Putamen (tissue), 1 donor: ENCODE measurements at places on chromosomes 16 and 17.

GRCh38 chr17:44901411-44901921, 2.2 kb upstream of the EFTUD2 start:
- no peak for DNase-seq

DNA sequence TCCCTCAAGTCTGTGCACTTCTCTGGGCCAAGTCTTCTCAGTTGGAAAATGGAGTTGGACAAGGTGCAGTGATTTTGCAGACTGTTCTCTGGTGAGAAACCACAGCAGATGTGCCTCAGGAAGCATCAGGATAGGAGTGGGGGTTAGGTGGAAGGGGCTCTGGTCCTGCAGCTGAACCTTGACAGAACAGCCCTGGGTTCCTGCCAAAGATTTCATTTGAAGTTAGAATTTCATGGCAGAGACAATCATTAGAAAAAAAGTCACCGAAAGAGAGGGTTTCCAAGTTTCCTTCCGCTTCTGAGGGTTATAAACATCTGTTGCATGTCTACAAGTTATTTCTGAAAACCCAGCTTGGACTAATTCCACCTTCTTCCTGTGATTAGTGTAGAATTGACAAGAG, 80.4 kb upstream of the IRX3 start:
- DNase-seq: no peak

DNA sequence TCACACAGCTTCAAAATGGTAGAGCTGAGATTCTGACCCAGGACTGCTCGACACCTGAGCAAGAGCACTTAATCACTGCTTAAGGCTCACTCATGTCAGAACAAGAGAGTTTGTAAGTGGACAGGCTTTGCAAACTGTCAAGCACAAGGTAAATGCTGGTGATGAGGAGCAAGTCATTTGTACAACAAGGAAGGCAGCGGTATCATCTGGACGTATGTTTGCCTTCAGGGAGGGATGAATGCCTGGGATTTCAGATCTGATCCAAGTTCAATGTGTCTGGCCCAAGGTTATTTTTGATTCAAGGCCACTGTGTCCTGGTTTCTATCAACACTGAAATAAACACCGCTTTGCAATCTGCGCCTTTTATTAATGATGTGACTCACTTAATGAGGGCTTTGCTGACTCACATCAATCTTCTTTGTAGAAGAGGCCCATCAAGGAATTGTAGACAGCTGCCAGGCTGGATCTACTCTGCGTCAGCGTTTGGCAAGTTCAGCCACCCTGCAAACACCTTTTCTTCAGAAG, 174.4 kb upstream of the HS3ST3A1 start:
- no peak for DNase-seq

GRCh38 chr16:23491490-23492391, 18.6 kb downstream of the GGA2 start:
- no peak for DNase-seq

GRCh38 chr16:47604306-47604705, 143.2 kb downstream of the PHKB start:
- no peak for DNase-seq

DNA sequence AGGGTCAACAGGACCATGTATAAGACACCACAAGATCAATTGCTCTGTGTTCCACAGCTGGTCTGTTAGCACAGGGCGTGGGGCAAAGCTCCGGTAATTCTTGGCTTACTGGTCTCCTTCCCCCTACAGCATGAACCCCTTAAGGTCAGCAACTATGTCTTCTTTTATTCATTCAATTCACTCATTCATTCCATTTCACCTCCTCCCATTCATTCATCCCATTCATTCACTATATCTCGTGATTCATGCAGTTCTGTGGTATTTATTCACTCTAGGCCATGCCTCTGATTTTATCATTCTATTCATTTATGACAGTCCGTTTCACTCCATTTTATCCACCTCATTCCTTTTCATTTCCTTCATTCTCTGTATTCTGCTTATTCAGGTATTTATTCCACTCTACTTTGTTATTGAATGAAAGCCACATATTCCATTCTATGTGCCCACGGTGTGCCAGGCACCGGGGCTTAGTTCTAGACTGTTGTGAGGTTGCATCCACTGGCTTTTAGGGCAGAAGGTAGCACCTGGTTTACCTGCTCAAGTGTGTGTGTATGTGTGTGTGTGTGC, 19.0 kb upstream of the WFDC1 start:
- no peak for DNase-seq

DNA sequence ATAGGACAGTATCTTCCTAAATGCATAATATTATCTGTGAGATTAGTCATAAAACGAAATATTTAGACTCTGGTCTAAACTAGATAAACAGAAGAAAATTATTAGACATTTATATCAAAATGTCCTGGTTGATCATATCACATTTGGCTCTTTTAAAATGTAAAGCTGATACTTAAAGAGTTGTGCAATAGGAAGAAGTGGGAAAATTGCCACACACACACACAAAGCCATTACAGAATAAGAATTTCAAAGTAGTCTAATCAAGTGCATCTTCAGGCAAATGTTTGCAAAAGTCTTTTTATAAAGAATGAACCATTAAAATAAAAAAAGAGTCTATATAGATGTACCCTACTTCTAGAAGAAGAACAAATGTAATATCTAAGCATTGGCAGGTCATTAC, 301.7 kb downstream of the KIF2B start:
- DNase-seq: no peak

DNA sequence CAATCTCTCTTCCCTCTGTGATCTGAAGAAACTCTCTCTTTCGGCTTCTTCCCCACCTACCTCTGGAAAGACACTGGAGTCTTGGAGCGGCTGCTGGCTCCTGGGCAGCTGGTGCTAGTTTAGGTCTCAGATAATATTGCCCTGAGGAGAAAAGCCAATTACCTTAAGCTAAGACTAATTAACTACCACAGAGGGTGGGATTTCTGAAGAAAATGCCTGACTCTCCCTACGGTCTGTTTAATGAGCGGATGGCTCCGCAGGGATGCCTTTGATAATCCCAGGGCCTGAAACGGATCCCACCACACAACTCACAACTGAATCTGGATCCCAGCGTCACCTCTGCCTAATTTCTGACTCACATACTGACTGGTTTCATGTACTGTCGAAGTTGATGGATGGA, 127.0 kb upstream of the NLRP1 start:
- no peak for DNase-seq

DNA sequence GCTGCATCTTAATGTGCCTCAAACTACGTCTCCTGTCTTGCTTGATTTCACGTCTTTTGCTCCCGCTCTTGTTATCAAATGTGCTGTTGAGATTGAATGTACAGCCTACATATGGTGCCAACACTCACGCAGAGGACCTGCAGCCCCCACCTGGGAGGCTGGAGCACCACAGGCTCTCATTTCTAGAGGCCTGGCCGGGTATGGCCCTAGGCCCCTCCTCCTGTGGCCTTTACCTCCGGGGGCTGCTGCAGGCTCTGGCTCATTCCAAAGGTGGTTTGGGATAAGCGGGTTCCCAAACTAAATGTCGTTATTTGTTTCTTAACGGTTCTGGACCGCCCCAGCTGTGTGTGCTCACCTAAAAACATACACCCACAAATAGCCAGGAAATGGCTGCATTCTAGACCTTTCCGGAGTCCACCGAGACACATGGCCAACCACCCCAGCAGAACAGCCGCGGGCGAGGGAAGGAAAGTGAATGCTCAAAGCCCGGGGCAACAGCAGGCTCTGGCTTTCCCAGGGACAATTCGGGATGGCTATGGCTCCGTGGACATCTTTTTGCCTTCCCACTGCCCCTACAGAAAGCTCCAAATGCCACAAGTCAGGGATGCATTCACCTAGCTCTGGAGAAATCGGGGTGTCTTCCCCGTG, 105.9 kb downstream of the ENGASE start:
- DNase-seq: no peak

DNA sequence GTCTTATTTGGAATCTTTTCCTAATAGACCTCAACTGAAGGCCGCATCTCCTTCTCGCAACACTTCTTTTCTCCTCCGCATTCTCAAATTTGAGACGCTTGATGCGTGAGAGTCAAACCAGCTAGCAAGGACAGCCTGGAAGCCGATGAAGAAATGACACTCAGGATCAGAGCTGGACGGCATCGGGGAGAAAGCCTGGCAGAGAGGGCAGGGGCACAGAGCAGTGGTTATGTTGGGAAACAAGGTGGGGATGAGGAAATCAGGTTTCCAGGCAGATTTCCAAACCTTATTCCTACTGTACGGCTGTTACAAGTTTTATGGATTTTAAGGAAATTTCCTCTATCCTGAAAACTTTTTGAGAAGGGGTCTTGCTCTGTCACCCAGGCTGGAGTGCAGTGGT, 164.6 kb upstream of the RPH3AL start:
- DNase-seq: no peak

GRCh38 chr17:62870030-62870541, 62.0 kb upstream of the MARCHF10 start:
- DNase-seq: peak; percentile 64

GRCh38 chr16:19127205-19127604, 13.4 kb downstream of the ITPRIPL2 start:
- DNase-seq: no peak

- DNase-seq: no peak
These were observed 2.4 kb downstream of the EVI2A start for GRCh38 chr17:31318851-31319661.

DNA sequence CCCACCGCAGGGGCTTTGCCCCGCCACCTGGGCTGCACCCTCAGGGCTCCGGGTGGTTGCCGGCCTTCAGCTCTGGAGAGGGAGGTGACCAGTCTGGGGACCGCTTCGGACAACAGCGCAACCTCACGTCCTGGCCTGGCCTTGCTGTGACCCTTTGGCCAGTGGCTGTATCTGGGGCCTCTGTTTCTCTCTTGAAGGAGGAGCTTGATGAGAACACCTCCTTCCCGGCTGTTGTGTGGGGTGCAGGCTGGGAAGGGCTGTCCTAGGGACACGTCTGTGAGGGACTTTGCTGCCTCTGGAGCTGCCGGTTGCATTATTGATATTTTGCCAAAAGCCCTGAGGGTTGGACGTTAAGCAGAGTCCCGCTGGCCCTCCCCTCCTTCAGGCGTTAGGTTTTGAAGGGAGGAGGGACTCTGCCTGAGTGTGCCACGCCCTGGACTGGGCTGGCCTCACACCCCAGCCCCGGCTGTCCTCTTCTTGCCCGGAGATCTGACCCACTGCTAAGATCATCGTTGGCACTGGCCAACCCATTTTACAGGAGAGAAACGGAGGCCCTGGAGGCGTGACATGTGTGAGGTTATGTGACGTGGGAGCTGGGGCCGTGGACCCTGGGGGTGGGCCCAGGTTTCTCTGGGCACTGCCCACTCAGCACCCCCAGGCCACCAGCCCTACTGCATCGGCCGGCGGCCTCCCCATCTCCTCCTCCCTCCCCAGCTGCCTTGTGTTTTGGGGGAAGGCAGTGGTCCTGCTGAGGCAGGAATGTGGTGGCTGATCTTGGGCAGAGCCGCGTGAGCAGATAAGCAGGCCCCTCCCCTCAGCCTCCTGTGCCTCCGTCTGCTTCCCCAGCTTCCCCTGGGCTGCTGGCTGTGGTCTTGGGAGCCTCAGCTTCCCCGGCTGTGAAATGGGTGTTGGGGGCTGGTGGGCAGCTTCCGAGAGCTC, 8.5 kb downstream of the ZFPM1 start:
- no peak for DNase-seq

DNA sequence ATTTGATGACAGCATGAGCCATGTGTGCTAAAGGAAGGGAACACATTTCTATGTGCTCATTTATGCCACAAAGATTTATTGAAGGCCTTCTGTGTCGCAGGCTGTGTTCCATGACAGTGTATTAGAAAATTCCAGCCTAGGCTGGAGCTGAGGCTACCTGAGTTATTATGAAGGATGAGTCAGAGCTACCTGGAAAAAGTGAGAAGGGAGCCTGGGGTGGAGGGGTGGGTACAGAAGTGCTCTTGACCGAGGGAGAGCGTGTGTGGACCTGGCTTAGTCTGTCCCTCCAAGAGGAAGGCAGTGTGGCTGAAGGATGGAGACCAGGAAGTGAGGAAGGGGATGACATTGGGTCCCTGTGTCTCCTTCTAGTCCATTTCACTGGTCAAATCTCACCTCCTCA, 98.3 kb downstream of the N4BP1 start:
- no peak for DNase-seq

- no peak for DNase-seq
These were observed 8.6 kb downstream of the RIPOR1 start for GRCh38 chr16:67537270-67537635.

- no peak for DNase-seq
These were observed 2.5 kb upstream of the CYB561 start for GRCh38 chr17:63448655-63449054.

DNA sequence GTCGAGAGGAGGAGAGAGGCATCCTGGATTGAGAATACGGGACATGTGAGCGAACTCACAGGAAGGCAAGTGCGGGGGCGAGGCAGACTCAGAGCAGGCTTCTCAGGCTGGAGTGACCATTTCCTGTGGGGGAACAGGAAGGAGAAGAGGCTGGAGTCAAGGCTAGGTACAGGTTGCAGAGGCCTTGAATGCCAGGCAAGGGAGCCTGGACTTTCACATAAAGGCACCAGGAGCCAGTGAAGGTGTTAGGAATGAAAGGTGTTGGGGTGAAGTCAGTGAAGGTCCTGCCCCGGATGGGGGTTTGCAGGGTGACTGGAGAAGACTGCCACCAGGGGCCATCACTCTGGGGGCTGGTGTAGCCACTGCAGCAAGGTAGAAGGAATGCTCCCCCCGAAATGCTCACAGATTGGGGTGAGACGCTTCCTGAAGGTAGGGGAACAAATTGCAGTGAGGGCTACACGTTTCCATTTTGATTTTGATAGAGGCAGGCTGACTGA, 5.3 kb upstream of the GPRC5C start:
- no peak for DNase-seq

- DNase-seq: no peak
These were observed 11.0 kb downstream of the FTO start for GRCh38 chr16:53715023-53715384.

- DNase-seq: no peak
These were observed 1.0 kb downstream of the SLC16A6 start for GRCh38 chr17:68289936-68290267.

GRCh38 chr16:74909665-74910064, 75.3 kb downstream of the WDR59 start:
- DNase-seq: no peak

DNA sequence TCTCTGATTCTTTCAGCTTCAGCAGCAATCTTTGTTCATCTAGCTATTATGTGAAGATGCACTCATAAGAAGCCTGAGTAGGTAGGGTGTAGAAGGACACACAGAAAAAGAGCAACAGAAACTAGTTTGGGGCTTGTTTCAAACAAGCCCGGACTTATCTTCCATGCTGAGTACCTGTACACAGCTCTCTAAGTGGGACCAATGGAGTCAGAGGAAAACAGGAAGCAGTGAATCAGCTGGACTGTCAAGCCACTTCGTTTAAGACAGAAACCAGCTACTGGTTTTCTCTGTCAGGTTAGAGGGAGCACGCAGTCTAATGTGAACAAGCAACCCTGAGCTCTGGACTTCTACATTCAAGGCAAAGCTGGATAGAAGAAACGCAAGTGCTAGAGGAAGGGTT, 16.0 kb downstream of the MAP2K6 start:
- DNase-seq: no peak

- DNase-seq: no peak
These were observed 183.8 kb downstream of the CCDC182 start for GRCh38 chr17:57561072-57561861.

GRCh38 chr17:38322156-38322779, 21.5 kb downstream of the GPR179 start:
- DNase-seq: peak; percentile 37
